ENCODE measurements at places on chromosomes 2 and 18. TPM values are rescaled to one million over a fixed set of nuclear protein-coding genes. Genes with fewer than 3 reads are reported as not detected.

Gene SERPINB5
- not detected for total RNA-seq

- DNase-seq, result no peak
Measured at GRCh38 chr2:196544906-196545433, 94.5 kb upstream of the CCDC150 start.

DNA sequence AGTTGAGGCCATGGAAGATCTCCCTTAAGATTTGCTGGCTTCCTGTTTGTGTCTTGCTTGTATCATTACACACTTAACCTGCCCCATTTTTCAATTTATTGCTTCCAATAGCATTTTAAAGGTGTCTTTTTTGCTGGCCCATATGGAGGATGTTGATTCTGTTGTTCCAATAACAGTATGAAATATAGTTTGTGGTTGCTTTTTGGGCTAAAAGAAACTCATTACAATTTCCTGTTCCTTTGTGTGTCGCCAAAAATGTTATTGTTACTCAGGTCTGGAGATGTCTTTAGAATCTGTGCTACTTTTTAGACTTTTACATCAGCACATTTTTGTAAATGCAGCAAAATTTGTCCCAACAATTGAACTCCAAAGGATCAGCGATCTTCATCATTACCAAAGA lies 234.0 kb upstream of the ITGA4 start:
- DNase-seq, result no peak

DNA sequence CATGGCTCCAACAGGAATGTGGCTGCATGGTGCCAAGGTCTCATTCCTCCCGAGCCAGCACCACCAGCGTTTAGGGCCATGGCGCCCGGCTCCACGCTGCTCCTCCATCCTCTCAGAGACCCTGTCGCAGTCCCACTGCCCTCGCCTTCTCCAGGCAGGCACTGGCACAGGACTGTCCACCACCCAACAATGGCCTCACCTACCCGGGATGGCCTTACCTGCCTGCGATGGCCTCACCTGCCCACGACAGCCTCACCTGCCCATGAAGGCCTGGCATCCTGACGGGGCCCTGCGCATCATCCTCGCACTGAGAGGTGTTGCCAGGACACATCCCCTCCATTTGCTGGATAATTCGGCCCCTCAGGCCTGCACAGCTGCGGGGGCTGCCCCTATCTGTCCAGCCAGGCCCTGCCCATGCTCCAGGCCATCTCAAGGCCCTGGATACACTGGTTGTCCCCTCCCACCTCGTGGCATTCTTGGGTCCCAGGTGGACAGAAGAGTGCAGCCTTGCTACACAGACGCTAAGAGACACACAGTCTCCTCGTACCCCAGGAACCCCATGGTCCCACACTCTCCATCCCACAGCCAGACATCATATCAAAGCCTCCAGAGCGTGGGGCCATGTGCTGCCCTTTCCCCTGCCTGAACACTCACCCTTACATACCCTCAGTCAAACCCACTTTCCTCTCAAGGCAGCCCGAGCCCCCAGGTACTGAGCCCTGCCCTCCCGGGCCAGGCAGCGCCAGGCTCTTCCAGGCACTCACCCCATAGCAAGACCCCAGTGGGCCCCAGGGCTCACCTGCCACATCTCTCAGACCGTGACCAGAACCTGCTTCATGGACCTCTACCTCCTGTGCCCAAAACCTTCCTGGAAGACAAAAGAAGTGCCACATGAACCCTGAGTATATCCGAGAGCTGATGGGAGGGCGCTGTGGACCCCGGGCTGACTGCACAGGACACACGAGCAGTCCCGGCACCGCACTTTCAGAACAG lies 268.6 kb downstream of the EIPR1 start:
- DNase-seq, result peak; percentile 24

- DNase-seq, result no peak
Measured at GRCh38 chr2:136226903-136227302, 109.0 kb upstream of the CXCR4 start.

Gene EDAR
- 0.09 TPM for total RNA-seq

Gene TCF4
- total RNA-seq, result 14.6 TPM

- DNase-seq, result no peak
Measured at GRCh38 chr2:165794536-165794928, 485 bp upstream of the GALNT3 start.

DNA sequence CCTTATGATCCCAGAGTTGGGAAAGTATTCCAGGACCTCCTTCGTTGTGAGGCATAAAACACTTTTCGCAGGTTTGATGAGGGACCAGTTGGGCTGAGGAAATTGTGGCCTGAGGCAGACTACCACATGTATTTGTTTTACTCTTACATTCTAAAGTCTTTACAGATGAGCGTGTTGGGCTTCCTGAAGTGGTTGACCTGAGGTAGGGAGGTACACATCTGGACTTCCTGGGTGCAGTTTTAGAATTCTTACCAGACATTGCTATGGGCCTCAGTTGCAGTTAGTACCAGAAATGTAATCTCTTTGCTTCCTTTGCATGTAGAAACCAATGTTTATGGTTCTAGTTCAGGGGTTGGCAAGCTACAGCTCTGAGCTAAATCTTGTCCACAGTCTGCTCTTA lies 48.7 kb downstream of the COA5 start:
- no peak for DNase-seq

Gene POTEC
- not detected for total RNA-seq

GRCh38 chr2:28457237-28457636 lies 38.6 kb upstream of the PLB1 start:
- DNase-seq, result no peak

Gene ANKZF1
- 15.5 TPM for total RNA-seq

Gene ALPG
- not detected for total RNA-seq

DNA sequence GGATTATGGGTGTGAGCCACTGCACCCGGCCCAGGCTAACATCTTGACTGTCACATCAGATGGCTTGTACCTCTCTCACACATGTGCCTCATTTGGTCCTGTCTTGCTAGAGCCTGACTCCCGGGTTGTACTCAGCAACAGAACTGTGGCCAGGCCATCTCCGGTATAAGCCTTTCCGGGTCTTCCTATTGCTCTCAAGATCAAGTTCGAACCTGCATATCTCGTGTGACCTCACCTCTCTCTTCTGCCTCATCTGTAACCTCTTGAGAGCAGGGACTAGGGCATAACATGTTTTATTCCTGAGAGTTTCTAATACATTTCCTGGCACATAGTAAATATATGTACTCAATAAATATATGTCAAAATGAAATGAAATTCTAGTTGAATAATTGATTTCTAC lies 114.0 kb downstream of the ACAA2 start:
- DNase-seq, result no peak

GRCh38 chr18:35460736-35461161 lies 37.0 kb downstream of the INO80C start:
- no peak for DNase-seq

GRCh38 chr2:98915751-98916358 lies 20.2 kb downstream of the CRACDL start:
- DNase-seq, result no peak
